ENCODE measurements at places on chromosomes 3 and 15.

- no peaks in the 10 kb centered on the region for H3K36me3 ChIP-seq
- H3K27ac ChIP-seq = no peak overlapping the region
- no peaks in the 10 kb centered on the region for H3K4me1 ChIP-seq
- DNase-seq = no peak
Measured at GRCh38 chr3:28476194-28476593, 127.6 kb upstream of the AZI2 start.

DNA sequence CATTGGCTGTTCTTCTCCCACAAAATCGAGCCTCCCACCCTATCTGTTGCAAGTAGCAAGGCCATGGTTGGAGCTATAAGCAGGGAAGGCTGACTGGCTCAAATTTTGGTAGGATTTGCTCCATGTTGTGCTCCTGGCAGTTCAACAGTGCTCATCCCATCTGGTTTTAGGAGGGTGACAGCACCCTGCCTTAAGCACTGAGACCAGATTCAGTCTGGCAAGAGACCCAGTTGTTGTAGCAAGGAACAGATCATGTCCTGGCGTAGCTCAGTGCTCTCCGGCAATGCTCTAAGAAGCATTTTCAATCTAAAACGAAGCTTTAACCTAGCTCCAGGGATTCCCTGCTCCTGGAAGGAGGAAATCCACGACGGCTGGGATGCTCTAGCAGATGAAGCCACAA, 91.2 kb downstream of the RGMA start:
- no peaks in the 10 kb centered on the region for H3K4me1 ChIP-seq
- H3K36me3 ChIP-seq = peaks cover 94% of the 10 kb centered on the region
- H3K27me3 ChIP-seq = no peaks in the 10 kb centered on the region
- H3K4me3 ChIP-seq = no peak overlapping the region

DNA sequence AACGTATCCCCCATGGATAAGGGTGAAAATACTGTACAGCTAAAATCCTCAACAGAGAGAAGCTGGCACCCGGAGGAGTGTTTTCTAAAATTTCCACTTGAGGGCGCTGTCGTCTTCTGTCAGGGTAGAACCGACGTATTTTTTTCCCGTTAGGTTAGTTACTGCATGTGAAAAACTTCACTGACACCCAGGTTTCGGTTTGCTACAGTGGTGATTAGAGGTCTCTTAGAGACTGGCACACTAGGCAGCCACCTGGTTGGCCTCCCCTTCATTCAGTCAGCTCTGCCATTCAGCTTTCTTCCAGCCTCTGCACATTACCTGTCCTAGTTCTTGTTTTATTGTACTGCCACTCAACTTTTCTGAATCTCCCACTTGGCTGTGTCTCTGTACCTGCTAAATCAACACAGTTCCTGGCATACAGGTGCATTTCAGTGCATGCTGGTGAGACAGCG, 18.4 kb downstream of the CCK start:
- H3K36me3 ChIP-seq = no peaks in the 10 kb centered on the region
- peak; percentile 27 for DNase-seq
- H3K4me3 ChIP-seq = no peak overlapping the region
- H3K27ac ChIP-seq = no peak overlapping the region

DNA sequence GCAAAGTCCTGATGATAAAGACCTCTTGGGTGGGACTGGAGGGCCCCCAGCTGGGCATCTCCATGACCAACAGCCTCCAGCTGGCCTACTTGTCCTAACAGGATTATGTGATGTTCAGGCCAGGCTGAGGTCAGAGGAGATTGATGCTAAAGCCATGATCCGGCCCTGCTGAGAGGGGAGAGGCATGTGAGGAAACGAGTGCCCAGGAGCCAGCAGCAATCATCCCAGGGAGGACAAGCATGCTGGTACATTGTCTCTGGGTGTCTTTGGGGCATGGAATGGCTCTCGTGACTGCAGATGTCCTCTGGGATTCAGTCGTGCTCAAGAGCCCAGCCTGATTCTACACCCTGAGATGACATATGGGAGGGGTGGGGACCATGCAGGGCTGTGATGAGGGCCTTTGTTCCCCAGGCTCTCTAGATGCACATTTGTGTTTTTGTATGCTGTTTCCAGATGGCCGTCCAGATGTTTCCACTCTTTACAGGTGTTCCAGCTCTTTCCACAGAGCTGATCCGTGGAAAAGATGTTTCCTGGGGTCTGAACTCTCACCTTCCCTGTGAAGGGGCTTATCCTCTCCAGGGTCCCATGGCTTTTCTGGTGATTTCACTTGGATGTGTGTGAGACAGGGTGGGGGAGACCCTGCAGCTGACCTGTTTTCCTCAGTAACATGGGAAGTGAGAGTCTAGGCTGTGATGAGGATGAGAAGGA, 20.2 kb downstream of the SLC24A1 start:
- H3K4me1 ChIP-seq = no peaks in the 10 kb centered on the region
- no peaks in the 10 kb centered on the region for H3K27me3 ChIP-seq

- no peak for DNase-seq
- H3K4me1 ChIP-seq = peaks cover 16% of the 10 kb centered on the region
- peaks cover 13% of the 10 kb centered on the region for H3K36me3 ChIP-seq
- no peaks in the 10 kb centered on the region for H3K27me3 ChIP-seq
Measured at GRCh38 chr3:53129344-53129743, 891 bp downstream of the RFT1 start.

All from CD4-positive, CD25-positive, alpha-beta regulatory T cell (primary cell).